Endothelial cell (in vitro differentiated cells): ENCODE measurements at places on chromosomes 2 and 18.

GRCh38 chr2:237754182-237754581 is 44.4 kb upstream of the RBM44 start:
- DNase-seq = no peak

DNA sequence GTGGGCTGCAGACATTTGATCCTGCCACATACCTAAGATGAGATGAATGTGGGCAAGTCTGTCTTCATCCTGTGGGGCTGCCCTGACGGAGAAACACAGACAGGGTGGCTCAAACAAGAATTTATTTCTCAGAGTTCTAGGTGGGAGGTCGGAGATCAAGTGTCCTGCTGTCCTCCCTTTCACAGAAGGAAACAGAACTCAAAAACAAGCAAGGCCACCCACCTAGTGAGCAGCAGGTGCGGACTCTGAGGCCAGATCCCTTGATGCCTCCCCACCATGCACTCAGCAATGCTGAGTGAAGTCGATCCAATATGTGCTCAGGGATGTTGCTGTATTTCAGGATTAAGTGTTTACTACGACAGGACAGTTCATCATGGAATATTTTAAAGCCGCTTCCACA is 63.0 kb upstream of the SNTG2 start:
- no peak for DNase-seq

- no peak for DNase-seq
These were observed 371.8 kb upstream of the HS6ST1 start for GRCh38 chr2:128690431-128690830.

GRCh38 chr2:102103992-102104871 is 38.3 kb upstream of the IL1R1 start:
- DNase-seq = no peak

DNA sequence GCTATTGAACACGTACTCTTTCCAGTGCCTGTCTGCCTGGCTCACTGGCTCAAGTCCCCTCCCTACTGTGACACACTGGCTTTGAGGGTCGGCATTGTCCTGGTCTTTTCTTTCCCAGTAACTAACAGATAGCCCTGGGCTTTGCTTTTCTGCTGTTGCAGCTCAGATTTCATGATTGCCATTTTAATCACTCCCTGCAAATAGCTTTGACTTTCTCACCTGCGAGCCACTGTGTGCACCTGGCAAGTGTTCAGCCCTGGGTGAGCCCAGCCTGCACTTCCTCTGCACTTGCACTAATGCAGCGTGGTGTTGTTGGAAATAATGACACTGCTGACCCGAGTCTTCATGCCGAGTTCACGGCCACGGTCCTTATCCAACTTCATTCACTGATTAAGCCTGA is 52.9 kb downstream of the DCDC2C start:
- no peak for DNase-seq

DNA sequence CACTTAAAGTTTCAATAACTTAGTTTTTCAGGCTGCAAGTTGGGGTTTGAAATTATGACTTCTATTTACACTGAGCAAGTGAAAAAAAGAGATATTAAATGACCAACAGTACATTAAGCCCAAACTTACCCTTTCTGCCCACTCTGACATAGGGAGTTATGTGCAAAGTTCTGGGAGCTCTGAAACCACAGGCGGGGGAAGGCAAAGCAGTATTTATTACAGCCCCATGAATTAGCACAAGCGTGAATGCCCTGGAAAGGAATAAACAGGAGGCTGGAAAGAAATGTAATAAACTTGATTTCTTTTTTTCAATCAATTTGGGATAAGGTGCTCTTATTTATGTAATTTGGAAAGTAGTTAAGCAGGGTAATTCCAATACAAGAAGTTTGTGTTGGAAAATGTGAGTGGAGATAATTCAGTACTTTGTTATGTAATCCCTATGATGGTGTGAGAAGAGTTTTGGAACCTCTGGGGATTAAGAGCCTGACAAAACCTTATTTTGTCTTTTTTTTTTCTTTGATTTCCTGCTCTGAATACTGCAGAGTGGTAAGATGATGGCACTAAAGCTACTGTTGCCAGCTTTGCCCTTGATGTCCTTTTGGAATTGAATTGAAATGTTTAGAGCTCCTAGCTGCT is 351.5 kb downstream of the ARHGAP15 start:
- DNase-seq = no peak

- DNase-seq = no peak
These were observed 75.6 kb downstream of the C1QL2 start for GRCh38 chr2:119082821-119083400.

GRCh38 chr18:58535340-58536201 is 93.3 kb downstream of the ALPK2 start:
- DNase-seq = no peak

DNA sequence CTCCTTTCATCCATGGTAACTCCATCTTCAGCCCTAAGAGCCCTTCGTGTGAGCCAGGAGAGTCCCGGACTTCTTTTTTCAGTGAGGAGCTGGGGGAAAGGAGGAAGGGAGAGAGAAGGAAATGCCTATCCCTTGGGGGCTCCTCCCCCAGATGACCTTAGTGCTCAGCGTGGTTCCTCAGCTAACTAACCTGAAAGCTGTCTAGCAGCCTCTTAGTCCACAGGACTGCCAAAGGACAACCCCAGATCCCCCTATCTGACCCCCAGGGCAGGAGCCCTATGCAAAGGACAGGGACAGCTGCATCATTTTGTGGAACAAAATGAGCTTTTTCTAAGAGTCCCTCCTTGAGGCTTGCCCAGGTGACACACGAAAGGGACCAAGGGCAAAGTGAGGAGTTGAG is 7.9 kb downstream of the SPR start:
- no peak for DNase-seq

DNA sequence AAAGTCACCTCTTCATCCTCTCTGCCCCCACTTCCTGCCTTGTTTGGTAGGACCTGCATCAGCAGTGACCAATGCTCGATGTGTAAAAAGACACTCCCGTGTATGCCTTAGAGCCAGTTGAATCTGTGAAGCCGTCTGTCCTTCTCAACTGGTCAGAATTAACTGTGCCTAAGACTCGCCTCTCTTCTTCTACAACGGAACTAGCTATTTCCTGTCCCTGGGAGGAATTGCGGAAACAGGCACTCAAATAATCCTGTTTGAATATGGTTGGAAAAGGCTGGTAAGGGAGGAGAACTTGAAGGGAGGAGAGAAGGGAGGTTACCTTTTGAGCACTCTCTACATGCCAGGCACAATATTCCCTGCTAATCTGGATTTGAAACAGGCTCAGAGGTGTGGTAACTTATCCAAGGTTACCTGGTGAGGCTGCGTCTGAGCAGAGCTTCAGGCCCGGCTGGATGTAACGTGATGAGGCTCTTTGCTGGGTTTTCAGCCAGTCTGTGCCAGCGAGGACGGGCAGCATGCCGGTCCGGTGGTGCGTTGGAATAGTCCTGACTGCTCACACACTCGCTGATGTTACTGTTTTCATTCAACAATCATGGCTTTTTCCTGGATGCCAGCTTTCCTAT is 127.0 kb downstream of the FAM168B start:
- DNase-seq = peak; percentile 31

DNA sequence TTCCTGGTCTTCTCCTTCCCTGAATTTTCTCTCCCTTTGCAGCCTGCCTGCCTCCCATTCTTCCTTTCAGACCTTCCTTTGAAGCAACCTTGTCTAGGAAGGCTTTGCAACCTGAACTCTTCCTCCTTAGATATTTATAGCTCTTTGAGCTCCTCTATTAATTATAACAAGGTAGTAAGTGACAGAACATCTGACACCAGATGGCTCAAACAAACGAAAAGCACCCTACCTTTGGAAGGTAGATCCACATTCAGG is 57.2 kb upstream of the SLC1A4 start:
- no peak for DNase-seq
